HCT116 (cell line): ENCODE measurements at places on chromosomes 7 and 10.

- no peak for DNase-seq
Observed at GRCh38 chr7:14579971-14580370, 322.6 kb downstream of the DGKB start.

GRCh38 chr7:134533288-134533771 is 6.0 kb downstream of the AKR1B10 start:
- DNase-seq: no peak

GRCh38 chr10:11299125-11299524 is 281.5 kb downstream of the CELF2 start:
- no peak for DNase-seq

- no peak for DNase-seq
Observed at GRCh38 chr10:104707602-104708459, 66.7 kb downstream of the SORCS3 start.

GRCh38 chr10:44386546-44387052 is 1.7 kb upstream of the CXCL12 start:
- no peak for DNase-seq
